ENCODE measurements at places on chromosomes 5 and 9.

DNA sequence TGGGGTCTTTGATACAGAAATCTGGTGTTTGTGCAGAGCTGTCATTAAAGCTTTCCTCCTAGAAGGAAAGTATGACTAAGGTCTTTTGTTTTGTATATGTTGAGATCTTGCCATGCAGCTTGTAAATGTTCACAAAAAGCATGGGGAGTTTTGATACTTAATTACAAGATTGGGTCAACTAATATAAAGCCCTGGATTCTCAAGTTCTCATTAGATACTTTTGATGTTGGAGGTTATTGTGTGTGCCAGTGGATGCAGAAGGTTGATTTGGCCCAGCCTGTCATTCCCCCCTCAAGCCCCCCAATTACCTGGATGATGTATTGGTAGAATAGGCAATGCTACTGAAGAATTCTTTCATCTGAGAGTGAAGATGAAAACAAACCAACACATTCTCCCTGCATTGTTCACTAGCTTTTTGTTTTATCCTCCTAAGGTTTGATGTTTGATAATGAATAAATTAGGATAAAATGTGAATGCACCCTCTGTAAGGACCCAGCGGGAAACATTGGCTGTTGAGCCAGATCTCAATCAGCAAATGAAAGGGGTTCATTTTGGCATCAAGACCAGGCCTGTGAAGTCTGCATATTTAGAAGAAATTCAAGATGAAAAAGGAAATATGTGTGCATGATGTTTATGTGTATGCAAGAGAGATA lies 61.9 kb upstream of the ADAMTS19 start:
- DNase-seq, result no peak

DNA sequence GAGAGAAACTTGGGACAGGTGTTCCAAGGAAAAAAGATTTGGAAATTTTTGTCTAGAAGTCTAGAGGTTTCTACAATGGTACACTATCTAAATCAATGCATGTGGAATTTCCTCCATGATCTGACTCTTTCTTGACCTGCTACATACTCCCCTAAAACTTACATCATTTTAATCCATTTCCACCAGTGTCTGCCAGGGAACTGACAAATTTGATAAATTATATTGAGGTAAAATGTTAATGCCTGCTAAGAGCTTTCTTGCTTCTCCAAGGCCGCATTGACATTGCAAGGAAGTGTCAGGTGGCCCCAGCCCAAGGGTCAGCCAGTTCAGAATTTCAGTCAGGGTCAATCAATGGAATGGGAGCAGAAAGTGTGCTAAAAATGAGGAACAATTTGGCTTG lies 163.4 kb upstream of the FBXL17 start:
- no peak for DNase-seq

DNA sequence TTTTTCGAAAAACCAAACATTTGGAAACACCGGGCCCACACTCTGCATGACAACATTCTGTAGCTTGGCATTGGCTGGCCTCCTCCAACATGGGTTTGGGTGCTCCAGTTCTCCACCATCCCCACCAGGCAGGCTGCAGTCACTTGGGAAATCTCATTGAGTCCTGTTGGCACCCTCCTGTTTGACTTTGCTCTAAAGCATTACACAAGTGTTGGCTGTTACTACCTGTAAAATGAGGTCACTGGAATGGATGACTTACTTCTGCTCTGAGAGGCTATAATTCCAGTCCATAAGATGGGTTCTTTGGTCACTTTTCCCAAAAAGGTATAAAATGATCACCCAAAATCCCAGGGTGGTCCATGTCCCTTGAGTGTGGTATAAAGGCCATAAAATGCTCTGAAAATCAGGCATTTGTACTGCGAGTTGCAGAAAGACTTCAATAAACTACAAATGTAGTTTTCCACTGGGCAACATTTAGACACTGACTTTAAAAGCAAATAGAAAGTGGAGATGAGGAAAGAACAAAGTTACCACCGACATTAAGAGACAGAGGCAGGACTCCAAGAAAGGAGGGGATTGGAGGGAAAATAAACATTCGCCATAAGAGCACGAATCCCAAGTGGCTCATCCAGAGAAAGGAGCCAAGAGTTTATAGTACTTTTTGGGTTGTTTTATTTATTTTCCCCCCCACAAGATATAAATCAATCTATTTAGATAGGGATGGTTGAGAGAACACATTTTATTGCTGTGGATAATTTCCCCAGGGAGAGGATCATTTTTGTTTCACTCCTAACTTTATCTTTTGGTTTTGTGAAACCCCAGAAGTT lies 295.1 kb downstream of the TLE1 start:
- no peak for DNase-seq

- no peak for DNase-seq
Measured at GRCh38 chr5:10849278-10849677, 88.2 kb upstream of the DAP start.

- peak; percentile 58 for DNase-seq
Measured at GRCh38 chr9:91193087-91193657, 168.5 kb downstream of the AUH start.

DNA sequence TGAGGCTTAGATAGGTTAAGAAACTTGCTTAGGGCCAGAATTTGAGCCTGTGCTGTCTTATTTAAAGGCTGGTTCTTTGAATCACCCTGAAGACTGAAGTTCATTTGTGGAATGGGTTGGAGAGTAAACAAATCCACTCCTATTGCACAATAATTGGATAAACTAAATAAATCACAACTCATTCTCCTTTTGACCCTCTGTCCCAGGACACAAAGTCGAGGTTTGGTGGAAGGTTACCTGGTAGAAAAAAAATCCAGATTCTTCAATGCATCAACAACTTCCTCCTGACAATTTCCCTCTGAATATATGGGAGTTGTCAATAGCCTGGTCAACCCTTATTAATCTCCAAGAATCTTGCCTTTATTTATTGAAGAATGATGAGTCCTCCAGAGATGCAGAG lies 28.9 kb downstream of the TBC1D2 start:
- no peak for DNase-seq

- DNase-seq, result no peak
Measured at GRCh38 chr5:73783828-73784227, 157.8 kb downstream of the ARHGEF28 start.

GRCh38 chr5:26343801-26344325 lies 694.5 kb downstream of the CDH9 start:
- DNase-seq, result no peak

GRCh38 chr5:162529886-162530285 lies 462.3 kb downstream of the GABRG2 start:
- no peak for DNase-seq

GRCh38 chr5:77449277-77449676 lies 42.8 kb downstream of the WDR41 start:
- DNase-seq, result no peak

DNA sequence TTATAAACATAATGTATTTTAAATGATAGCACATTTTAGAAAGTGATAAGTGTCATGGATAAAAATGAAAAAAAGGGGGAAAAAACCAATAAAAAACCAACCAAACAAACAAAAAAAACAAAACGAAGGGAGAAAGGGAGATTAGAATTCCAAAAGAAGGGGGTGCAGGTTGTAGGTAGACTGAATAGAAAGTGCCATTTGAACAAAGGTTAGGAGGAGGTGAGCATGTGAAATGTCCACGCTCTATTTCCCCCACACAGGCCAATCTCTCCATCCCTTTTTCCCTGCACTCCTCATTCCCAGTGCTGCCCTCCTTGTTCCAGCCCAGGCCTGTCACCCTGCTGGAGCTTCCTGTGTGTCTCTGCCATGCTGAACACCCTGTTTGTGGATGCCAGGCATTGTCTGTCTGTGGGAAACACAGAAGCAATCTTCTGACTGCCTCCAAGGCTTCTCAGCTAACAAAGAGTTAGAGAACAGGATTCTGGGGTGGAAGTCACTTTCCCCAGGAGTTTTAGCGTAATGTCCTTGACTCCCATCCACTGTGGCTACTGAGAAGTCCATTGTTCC lies 138.8 kb downstream of the ADAMTS16 start:
- DNase-seq, result no peak

GRCh38 chr5:103648086-103648485 lies 85.5 kb upstream of the NUDT12 start:
- no peak for DNase-seq

GRCh38 chr9:120353506-120353905 lies 226.5 kb downstream of the CDK5RAP2 start:
- no peak for DNase-seq

DNA sequence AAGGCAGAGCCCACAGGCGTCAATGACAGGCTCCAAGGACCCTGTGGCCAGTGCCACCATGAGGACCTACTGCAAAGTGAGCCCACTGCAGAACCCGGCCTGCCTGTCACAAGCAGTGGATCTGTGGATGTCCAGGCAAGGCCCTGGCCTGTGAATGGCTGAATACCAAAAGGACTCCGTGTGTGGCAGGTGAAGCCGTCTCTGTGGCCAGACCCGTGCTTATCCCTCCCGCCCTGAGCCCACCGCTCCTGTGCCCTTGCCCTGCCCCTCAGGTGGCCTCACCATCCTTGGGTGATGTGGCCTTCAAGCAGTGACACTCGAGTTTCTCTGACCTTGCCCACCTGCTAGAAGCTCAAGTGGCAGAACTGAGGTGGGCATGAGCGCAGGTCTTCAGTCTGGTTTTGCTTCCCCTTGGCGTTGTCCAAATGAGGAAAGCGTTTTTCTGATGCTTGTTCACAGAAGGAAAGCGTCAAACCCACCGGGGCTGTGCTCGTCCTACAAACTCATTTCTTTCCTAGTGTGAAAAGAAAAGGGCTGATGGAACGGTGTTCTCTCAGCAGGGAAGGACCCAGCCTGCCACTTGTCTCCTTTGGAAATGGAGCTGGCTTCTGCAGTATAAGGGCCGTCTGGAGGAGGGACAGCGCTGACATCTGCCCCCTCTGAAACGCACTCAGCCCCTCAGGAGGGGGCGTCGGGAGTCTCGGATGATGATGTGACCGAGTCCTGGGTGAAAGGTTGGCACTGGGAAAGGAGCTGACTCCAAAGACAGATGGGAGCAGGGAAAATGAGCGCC lies 377.7 kb upstream of the IRX4 start:
- no peak for DNase-seq

GRCh38 chr5:133938039-133938821 lies 30.2 kb downstream of the C5orf15 start:
- DNase-seq, result no peak

- peak; percentile 29 for DNase-seq
Measured at GRCh38 chr9:33498387-33498786, 24.7 kb upstream of the NOL6 start.

GRCh38 chr5:124669956-124670721 lies 76.3 kb downstream of the ZNF608 start:
- no peak for DNase-seq

GRCh38 chr5:89929173-89929572 lies 480.4 kb downstream of the CETN3 start:
- DNase-seq, result no peak

Measured in NCI-H510A treated with DMSO at 0.1 percent for 48 hours (cell line).